NCI-H1092 treated with DMSO at 0.1 percent for 48 hours (cell line): ENCODE measurements at places on chromosomes 11 and 22.
A peak's percentile ranks its signal among the peaks of the same experiment; 100 is the strongest.

DNA sequence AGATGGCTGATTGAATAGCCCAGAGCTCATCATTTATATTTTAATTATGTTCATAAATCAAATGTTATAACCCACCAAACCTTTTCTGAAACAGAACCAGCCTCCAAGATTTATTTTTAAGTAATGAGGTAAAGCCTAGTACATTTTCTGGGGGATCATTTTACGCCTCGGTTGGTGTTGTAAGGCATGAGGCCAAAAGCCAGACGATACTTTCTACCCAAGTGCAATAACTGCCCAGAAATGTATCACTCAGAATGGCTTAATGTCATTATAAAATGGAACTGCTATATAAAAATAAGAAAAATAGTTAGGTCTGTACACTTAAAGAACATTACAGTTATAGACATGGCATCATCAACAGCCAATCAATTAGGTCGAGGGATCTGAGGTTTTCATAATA is 283.3 kb downstream of the CADM1 start:
- DNase-seq: peak; percentile 46

DNA sequence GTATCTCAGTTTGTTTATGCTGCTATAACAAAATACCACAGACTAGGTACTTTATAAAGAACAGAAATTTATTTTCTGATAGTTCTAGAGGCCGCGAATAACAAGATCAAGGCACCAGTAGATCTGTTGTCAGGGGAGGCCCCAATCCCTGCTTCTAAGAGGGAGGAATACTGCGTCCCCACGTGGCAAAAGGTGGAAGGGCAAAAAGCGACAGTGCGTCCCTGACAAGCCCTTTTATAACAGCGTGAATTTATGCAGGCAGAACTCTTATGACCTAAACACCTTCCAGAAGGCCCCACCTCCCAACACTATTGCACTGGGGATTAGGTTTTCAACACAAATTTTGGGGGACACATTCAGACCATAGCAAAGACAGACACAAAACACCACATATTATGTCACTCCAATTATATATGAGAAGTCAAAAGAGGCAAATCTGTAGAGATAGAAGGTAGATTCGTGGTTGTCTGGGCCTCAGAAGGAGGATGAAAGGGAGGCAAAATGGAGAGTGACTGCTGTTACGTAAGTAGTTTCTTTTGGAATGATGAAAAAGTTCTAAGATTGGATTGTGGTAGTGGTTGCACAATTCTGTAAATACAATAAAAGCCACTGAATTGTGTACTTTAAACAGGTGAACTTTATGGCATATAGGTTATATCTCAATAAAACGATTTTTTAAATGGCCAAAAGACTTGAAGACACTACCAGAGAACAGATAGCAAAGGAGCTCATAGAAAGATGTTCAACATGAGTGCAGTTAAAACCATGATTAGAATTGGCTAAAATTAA is 30.1 kb upstream of the TNRC6B start:
- DNase-seq: no peak

GRCh38 chr11:110338684-110339083 is 42.3 kb upstream of the RDX start:
- DNase-seq: no peak

- no peak for DNase-seq
Observed at GRCh38 chr11:133901999-133902398, 54.8 kb downstream of the IGSF9B start.

DNA sequence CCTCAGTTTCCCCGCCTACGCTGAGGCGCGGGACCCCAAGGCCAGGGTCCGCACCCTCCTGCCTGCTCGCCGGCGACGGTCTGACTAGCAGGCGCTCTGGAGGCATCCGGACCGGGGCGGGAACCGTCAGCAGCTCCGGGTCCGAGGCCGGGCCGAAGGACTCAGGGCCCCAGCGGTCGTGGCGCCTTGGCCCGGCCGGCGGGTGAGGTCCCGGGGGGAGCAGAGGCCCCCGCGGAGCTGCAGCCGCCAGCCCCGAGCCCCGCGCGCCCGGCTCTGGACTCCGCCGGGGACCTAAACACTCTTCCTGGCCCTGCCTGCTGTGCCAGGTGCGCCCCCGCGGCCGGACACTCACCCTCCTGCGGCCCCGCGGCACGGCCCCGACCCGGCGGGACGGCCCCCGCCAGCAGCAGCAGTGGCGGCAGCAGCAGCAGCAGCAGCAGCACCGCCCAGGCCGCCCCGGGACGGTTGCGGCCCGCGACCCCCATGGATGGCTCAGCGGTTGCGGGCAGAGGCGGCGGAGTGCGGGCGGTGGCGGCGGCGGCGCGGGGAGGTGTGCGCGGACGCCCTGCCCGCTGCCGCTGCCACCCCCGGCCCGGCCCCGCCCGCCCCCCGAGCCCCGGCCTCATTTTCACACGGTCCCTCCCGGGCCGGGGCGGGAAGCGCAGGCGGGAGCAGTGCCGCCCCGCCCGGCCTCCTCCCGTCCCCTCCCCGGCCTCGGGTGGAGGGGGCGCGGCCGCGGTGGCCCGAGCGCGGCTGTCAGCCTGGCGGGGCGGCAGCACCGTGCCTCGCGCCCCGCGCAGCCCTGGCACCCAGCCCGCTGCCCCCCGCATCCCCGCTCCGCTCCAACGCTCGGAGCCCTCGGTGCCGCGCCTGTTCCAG is at the start of gene SCUBE2:
Gene SCUBE2 (minus strand): TSS at position 556 of the 879 bp plus-strand sequence. CDS start 71 bp downstream, at position 485.
- no peak for DNase-seq

GRCh38 chr11:110242746-110243145 is 53.7 kb downstream of the RDX start:
- DNase-seq: no peak
